ENCODE measurements at places on chromosomes 13 and 19.

DNA sequence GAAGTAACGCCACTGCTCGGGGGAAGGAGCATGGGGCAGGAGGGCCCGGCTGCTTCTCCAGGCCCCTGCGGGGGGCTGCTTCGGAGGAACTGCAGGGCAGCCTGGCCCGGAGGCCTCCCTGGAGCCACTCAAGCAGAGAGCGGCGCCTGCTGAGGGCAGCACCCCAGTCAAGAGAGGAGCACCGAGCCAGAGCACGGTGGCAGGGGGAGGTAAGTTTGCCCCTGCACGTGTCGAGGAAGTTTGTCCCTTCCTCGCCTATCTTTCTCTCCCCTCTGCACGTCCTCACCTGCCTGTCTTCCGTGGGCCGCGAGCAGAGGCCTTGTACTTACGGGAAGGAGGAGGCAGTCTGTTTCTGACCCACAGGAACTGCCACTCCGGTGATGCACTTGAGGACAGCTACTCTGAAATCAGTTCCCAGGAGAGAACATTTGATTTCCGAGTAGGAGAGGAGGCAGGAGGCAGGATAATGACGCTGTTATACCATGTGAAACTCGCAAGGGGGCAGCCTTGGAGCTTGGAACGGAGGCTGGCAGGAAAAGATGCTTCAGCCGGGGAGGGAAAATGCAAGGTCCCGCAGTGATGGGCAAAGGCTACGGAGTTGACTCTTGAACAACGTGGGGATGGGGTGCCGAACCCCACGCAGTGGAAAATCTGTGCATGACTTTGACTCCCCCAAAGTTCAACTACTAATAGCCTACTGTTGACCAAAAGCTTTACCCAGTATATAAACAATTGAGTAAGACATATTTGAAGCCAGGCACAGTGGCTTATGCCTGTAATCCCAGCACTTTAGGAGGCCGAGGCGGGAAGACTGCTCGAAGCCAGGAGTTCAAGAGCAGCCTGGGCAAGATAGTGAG, 5.0 kb downstream of the FFAR1 start:
- peak; percentile 45 for DNase-seq

DNA sequence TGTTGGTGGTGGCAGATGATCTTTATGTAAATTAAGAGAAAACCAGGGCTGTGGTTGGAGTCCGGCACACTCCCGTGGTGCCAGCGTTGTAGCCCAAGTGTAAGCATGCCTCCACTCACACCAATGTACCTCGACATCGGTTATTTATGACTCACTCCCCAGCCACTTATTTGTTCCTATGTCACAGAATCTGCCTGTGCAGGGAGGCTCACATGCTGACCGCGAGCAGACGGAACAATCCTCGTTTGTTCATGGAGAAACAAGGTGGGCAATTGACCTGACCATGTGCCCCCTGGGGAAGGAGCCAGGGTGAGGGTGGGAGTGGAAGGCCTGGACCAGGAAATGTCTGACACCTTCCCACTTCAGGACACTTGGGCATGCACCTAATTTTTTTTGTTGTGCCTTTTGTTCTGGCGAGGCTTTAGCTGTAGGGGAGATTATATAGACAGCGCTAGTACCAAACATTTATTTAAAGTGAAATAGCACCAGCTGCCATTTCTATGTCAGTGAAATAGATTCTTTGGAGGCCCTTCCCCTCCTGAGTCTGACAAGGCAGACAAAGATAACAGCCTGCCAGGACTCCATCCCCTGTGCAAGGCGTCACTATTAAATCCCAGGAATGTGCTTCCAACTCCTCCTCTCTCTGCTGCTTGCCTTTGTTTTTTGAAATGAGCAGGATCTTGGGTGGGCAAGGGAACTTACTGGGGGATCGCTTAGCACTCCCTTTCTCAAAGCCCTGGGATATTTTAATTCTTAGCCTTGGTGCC, 394.2 kb downstream of the FGF9 start:
- no peak for DNase-seq

DNA sequence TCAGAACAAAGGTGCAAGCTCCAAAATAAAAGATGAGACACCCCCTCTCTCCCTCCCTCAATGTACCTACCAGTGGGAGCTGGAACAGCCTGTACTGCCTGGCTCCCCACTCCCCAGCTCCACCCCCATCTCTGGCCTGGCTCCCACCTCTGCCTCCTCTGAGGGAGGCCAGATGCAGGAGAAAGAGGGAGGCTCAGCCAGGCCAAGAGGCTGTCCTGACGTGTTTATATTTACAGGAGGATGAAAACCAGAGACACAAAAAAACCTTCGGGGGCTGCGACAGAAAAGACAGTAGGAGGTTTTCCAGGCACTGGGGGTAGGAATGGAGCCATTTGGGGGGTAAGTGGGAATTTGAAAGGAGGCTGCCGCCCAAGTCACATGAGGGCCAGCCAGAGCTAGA, 19.7 kb downstream of the ARHGEF18 start:
- no peak for DNase-seq

- no peak for DNase-seq
Measured at GRCh38 chr13:76226941-76227340, 590.8 kb downstream of the LMO7 start.

GRCh38 chr19:50486823-50487515, 10.3 kb upstream of the GARIN5A start:
- DNase-seq = no peak

All from left ventricle myocardium inferior (tissue), 1 donor.